Tibial nerve (tissue), 4 donors: ENCODE measurements at places on chromosomes 7 and 10. TPM values are rescaled to one million over a fixed set of nuclear protein-coding genes. Genes with fewer than 3 reads are reported as not detected.

The COL28A1 gene
- total RNA-seq: 142 TPM

The LAMB4 gene
- total RNA-seq: 0.22 TPM

The ADIRF gene
- total RNA-seq: 849 TPM

The C10orf90 gene
- not detected for total RNA-seq

The FAM237B gene
- not detected for total RNA-seq

The CC2D2B gene
- total RNA-seq: 1.8 TPM

The TMEM236 gene
- total RNA-seq: 1.8 TPM

DNA sequence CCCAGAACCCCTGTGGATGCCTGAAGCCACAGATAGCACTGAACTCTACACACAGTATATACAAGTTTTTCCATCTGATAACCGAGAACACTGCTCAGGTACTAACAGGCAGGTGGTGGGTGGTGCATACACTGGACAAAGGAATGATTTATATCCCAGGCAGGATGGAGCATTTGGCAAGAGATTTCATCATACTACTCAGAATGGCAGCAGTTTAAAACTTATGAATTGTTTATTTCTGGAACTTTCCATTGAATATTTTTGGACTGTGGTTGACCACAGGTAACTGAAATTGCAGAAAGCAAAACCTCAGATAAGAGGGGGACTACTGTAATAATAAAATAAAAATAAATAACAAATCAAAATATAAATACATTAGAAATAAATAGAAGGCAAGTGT, 10.9 kb upstream of the KCNMA1 start:
- DNase-seq: no peak
- no peaks in the 10 kb centered on the region for H3K27me3 ChIP-seq
- H3K4me1 ChIP-seq: no peaks in the 10 kb centered on the region
- H3K36me3 ChIP-seq: no peaks in the 10 kb centered on the region
- H3K27ac ChIP-seq: no peak overlapping the region
- H3K4me3 ChIP-seq: no peak overlapping the region

GRCh38 chr7:109003742-109004141, 434.1 kb downstream of the DNAJB9 start:
- no peak overlapping the region for H3K27ac ChIP-seq
- no peak overlapping the region for H3K4me3 ChIP-seq
- no peaks in the 10 kb centered on the region for H3K36me3 ChIP-seq
- no peak for DNase-seq
- H3K4me1 ChIP-seq: no peaks in the 10 kb centered on the region

- H3K4me1 ChIP-seq: no peaks in the 10 kb centered on the region
- H3K4me3 ChIP-seq: no peak overlapping the region
- no peak overlapping the region for H3K27ac ChIP-seq
These were observed 134.5 kb downstream of the DYNC1I1 start for GRCh38 chr7:95906851-95907250.

GRCh38 chr10:122307669-122308416, 36.7 kb downstream of the BTBD16 start:
- no peaks in the 10 kb centered on the region for H3K27me3 ChIP-seq
- H3K36me3 ChIP-seq: no peaks in the 10 kb centered on the region
- peaks cover 11% of the 10 kb centered on the region for H3K4me1 ChIP-seq
- no peak overlapping the region for H3K4me3 ChIP-seq

- no peaks in the 10 kb centered on the region for H3K27me3 ChIP-seq
- H3K4me1 ChIP-seq: no peaks in the 10 kb centered on the region
- H3K4me3 ChIP-seq: no peak overlapping the region
- no peak overlapping the region for H3K27ac ChIP-seq
- H3K36me3 ChIP-seq: no peaks in the 10 kb centered on the region
- DNase-seq: no peak
These were observed 118.7 kb downstream of the ZNF365 start for GRCh38 chr10:62492870-62493180.

- DNase-seq: no peak
- peaks cover 14% of the 10 kb centered on the region for H3K4me1 ChIP-seq
- H3K27me3 ChIP-seq: no peaks in the 10 kb centered on the region
- peak overlapping the region; percentile 45 for H3K27ac ChIP-seq
These were observed 53.7 kb upstream of the KDM7A start for GRCh38 chr7:140230516-140230860.

DNA sequence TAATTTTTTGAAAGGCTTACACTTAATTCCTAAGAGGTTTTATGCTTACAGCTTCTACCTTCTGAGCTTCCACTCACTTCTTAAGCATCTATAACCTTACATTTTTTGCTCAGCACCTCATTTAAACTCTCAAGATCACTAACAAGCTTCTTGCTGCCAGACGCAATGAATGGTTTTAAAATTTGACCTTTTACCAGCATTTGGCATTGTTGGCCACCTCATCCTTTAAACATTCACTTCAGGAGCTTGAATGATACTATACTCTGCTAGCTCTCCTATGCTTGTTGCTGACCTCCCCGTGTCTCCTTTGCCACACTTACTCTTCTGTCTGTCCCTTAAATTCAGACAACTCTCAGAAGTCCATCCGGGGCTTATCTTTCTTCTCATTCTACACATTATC, 37.7 kb upstream of the ODAD2 start:
- H3K27ac ChIP-seq: no peak overlapping the region
- H3K27me3 ChIP-seq: no peaks in the 10 kb centered on the region
- no peaks in the 10 kb centered on the region for H3K4me1 ChIP-seq
- DNase-seq: no peak

GRCh38 chr10:37855636-37856035, 1.8 kb downstream of the ZNF248 start:
- H3K4me3 ChIP-seq: peak overlapping the region; percentile 91
- DNase-seq: no peak
- H3K27ac ChIP-seq: no peak overlapping the region

- no peak for DNase-seq
- no peaks in the 10 kb centered on the region for H3K36me3 ChIP-seq
- no peak overlapping the region for H3K27ac ChIP-seq
- H3K4me3 ChIP-seq: no peak overlapping the region
- no peaks in the 10 kb centered on the region for H3K4me1 ChIP-seq
These were observed 20.8 kb upstream of the UCN3 start for GRCh38 chr10:5343979-5344378.

GRCh38 chr10:128642023-128642422, 515.8 kb upstream of the MKI67 start:
- no peaks in the 10 kb centered on the region for H3K36me3 ChIP-seq
- no peak overlapping the region for H3K27ac ChIP-seq
- no peaks in the 10 kb centered on the region for H3K27me3 ChIP-seq
- H3K4me1 ChIP-seq: no peaks in the 10 kb centered on the region
- no peak for DNase-seq

- no peaks in the 10 kb centered on the region for H3K27me3 ChIP-seq
- H3K4me3 ChIP-seq: no peak overlapping the region
- no peak for DNase-seq
- no peaks in the 10 kb centered on the region for H3K4me1 ChIP-seq
- peaks cover 12% of the 10 kb centered on the region for H3K36me3 ChIP-seq
These were observed 21.6 kb downstream of the RBM28 start for GRCh38 chr7:128322040-128322643.

DNA sequence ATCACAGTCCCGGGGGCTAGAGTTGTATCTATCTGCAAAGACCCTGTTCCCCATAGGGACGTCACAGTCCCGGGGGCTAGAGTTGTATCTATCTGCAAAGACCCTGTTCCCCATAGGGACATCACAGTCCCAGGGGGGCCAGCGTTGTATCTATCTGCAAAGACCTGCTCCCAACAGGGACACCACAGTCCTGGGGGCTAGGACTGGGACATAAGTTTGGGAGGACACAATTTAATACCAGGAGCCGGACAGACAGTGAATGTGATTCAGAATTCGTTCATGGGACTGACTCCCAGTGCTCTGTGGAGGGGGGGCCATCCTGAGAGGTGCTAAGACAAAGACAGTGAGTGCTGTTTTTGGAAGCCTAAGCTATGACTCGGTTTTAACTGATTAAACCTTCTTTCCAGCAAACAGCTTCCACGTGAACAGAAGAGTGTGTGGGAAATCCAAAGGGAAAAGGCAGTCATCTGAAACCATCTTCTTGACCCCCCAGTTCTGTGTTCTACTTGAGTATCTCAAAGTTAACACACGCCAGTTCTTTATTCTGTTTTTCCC, 153.0 kb downstream of the DIP2C start:
- no peaks in the 10 kb centered on the region for H3K27me3 ChIP-seq
- no peak for DNase-seq
- no peak overlapping the region for H3K4me3 ChIP-seq
- H3K4me1 ChIP-seq: peaks cover 8% of the 10 kb centered on the region
- H3K36me3 ChIP-seq: no peaks in the 10 kb centered on the region

GRCh38 chr7:74093671-74094223, 10.1 kb downstream of the LIMK1 start:
- H3K4me1 ChIP-seq: peaks cover 20% of the 10 kb centered on the region
- H3K4me3 ChIP-seq: peak overlapping the region; percentile 56
- DNase-seq: no peak
- no peaks in the 10 kb centered on the region for H3K36me3 ChIP-seq
- H3K27ac ChIP-seq: peak overlapping the region; percentile 78
- H3K27me3 ChIP-seq: no peaks in the 10 kb centered on the region

DNA sequence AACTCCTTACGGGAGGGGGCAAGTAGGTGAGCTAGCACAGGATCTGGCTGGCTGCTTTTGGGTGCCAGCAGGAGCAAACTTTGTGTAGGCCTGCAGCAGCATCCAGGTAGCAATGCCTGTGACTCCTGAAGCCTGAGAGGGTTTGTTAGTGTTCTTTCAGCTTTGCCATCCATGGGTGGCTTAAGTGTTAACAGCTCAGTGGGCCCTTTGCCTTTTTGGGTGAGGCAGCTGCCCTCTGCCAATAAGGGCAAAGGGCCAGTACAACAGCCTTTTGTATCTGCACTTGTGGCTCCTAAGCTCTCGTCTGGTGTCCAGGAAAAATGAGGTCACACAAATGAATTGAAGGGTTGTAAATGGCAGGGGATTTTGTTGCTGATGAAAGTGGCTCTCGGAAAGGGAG, 359.0 kb upstream of the CHRM2 start:
- H3K27me3 ChIP-seq: no peaks in the 10 kb centered on the region
- no peak overlapping the region for H3K4me3 ChIP-seq
- H3K36me3 ChIP-seq: no peaks in the 10 kb centered on the region
- no peak for DNase-seq

DNA sequence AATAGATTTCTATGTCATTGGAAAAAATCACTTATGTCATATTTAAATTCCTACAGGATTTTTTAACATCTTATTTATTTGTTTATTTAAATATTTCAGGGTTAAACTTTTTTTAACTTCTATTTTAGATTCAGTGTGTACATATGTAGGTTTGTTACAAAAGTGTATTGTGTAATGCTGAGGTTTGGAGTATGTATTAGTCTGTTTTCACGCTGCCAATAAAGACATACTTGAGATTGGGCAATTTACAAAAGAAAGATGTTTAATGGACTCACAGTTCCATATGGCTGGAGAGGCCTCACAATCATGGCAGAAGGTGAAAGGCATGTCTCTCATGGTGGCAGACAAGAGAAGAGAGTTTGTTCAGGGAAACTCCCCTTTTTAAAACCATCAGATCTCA, 65.4 kb downstream of the MGAM2 start:
- no peak overlapping the region for H3K27ac ChIP-seq
- H3K27me3 ChIP-seq: no peaks in the 10 kb centered on the region
- H3K36me3 ChIP-seq: no peaks in the 10 kb centered on the region
- no peaks in the 10 kb centered on the region for H3K4me1 ChIP-seq
- H3K4me3 ChIP-seq: no peak overlapping the region
- DNase-seq: no peak

DNA sequence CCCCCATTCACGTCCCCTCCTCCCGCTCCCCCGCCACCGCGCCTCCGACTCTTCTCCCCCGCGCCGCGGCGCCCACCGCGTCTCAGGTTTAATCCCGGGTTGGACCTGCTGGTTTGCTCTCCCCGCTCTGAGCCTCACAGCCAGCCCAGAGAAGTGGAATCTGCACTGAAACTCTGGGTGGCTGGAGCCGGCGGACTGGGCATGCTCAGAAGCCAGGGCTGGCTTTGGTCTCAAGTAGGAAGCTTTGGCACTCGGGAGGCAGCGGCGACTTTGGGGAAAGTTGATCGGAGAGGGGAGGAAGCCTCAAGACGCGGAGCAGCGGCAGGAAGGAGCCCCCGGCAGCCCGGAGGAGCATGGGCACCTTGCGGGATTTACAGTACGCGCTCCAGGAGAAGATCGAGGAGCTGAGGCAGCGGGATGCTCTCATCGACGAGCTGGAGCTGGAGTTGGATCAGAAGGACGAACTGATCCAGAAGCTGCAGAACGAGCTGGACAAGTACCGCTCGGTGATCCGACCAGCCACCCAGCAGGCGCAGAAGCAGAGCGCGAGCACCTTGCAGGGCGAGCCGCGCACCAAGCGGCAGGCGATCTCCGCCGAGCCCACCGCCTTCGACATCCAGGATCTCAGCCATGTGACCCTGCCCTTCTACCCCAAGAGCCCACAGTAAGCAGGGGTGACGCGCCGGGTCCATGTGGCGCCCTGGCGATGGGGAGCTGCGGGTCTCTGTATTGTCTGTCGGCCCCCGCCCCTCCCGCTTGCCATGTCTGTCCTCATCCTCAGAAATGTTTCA, at the start of gene PRKG1:
Gene PRKG1, plus strand, starts transcription at position 250 of the 791 bp plus-strand sequence.
- no peaks in the 10 kb centered on the region for H3K36me3 ChIP-seq
- H3K27me3 ChIP-seq: no peaks in the 10 kb centered on the region
- peak within 1 kb of the TSS; percentile 86 for H3K27ac ChIP-seq
- peak within 1 kb of the TSS; percentile 56 for H3K4me3 ChIP-seq
- DNase-seq: peak; percentile 54
